ENCODE measurements at places on chromosomes 11 and 22.

- no peak for DNase-seq
These were observed 19.2 kb upstream of the VSIG10L2 start for GRCh38 chr11:125926682-125927081.

DNA sequence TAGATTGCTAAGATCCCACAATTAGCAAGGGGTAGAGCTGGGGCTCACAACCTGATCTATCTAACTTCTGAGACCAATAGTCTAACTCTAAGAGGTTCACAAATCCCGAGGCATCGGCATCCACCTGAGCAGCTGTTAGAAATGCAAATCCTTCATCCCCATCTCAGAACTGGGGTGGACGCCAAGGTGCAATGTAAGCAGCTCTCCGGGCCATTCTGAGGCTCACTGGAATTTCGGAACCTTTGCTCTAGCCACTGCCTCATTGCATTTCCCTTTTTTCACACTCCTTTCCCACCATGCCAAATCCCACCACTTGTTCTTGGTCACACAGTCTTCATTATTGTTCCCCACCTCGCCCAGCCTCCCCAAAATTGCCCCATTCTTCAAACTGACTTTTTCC is 29.8 kb downstream of the MAML2 start:
- DNase-seq, result no peak

DNA sequence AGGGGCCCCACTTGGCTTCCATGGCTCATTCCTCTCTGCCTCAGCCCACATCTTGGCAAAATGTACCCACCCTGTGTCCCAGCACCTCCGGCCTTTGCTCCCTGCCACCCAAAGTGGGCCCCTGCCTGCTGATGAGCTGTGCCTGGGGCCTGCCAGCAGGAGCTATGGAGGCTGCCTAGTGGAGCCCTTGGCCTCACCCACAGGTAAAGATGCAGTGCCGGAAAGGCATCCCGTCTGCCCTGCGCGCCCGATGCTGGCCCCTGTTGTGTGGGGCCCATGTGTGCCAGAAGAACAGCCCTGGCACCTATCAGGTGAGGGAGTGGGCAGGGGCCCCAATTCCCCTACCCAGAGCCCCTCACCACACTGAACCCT is 1.3 kb downstream of the TBC1D10C start:
- DNase-seq, result no peak

- DNase-seq, result no peak
These were observed 988 bp downstream of the TNRC6B start for GRCh38 chr22:40178417-40179409.

DNA sequence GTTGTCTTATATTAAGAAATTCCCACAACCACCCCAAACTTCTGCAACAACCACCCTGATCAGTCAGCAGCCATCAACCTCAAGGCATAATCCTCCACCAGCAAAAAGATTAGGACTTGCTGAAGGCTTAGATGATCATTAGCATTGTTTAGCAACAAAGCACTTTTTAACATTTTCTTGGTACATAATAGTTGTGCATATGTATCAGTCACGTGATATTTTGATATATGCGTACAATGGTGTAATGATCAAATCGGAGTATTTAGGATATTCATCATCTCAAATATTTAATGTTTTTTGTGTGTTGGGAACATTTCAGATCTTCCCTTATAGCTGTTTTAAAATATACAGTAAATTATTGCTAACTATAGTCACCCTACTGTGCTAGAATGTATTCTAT is 73.5 kb upstream of the API5 start:
- no peak for DNase-seq

DNA sequence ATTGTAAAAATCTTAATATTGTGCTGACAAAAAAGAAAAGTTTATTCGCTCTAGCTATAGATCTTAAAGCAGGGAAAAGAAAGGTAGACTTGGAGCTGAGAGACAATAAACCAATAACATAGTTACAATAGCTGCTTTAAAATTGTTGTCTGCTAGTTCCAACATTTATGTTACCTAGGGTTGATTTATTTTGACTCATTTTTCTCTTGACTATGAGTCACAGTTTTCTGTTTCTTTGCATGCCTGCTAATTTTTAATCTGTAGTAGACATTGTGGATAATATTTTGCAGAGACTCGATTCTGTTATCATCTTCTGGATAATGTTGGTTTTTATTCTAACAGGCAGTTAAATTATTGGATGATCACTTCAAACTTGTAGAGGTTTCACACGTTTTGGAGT is 83.1 kb upstream of the TRPC6 start:
- DNase-seq, result no peak

GRCh38 chr11:66580803-66581202 is 12.1 kb downstream of the CCDC87 start:
- DNase-seq, result no peak

GRCh38 chr11:47980907-47981621 is 705 bp downstream of the PTPRJ start:
- DNase-seq, result peak; percentile 62
